ENCODE measurements at places on chromosomes 5 and 9.

DNA sequence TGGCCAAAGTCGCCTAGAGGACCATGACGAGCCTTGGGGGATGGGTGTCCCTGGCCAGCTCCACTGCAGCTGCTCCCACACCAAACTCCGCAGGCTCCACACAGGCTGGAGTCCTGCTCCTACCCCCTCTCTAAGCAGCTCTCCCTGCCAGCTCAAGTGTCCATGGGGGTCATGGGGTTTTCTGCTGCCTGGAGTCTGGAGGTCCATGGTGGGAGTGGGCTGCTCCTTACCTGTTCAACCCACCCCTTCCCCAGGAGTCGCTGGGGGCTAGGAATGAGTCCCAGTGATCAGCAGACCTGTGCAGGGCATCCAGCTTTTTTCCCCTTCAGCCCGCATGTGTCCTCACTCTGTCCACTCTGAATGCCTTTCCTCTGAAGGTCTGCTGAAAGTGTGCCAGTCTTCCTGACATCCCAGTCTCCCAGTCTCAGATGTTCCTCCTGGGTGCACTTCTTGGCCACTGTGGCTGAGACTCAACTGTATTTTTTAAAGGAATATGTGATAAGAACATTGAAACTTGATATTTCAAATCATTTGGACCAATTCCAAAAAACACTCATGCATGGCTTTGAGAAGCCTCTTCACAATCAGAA lies 261.3 kb upstream of the ANKH start:
- no peak for DNase-seq

- no peak for DNase-seq
Observed at GRCh38 chr5:61000887-61001286, 55.9 kb downstream of the NDUFAF2 start.

- DNase-seq = no peak
Observed at GRCh38 chr5:14787801-14788579, 83.6 kb downstream of the ANKH start.

DNA sequence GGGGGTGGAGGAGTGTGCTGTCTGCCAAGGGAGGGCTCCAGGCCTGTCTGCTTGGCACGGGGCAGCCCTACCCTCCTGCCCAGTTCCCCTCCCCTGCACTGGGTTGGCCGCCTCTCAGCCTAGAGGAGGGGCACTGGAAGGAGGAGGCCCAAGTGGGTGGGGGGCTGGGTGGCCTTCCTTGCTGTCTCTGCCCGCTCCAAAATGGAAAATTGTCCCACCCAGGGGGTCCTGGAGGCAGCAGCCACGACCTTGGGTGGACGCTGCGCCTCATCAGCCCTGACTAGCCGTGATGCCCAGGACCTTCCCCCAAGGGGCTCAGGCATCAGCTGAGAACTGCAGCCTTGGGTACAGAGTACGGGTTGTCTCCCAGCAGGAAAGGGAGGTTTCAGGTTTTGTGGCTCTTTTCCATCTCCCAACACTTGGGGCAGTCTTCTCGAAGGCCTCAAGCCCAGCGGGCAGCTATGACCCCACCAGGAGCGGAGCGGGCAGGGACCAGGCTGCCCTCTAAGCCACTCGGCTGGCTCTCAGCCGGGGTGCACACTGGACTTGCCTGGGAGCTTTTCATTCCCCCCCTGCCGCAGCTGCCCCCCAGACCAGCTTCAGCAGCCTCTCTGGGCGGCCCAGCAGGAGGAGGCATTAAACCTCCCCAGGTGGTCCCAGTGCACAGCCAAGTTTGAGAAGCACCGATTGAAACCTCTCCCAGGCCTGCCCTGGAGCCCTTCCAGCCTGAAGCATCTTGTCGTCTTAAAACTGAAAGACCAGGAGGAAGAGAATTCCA lies 20.6 kb downstream of the NTNG2 start:
- no peak for DNase-seq

DNA sequence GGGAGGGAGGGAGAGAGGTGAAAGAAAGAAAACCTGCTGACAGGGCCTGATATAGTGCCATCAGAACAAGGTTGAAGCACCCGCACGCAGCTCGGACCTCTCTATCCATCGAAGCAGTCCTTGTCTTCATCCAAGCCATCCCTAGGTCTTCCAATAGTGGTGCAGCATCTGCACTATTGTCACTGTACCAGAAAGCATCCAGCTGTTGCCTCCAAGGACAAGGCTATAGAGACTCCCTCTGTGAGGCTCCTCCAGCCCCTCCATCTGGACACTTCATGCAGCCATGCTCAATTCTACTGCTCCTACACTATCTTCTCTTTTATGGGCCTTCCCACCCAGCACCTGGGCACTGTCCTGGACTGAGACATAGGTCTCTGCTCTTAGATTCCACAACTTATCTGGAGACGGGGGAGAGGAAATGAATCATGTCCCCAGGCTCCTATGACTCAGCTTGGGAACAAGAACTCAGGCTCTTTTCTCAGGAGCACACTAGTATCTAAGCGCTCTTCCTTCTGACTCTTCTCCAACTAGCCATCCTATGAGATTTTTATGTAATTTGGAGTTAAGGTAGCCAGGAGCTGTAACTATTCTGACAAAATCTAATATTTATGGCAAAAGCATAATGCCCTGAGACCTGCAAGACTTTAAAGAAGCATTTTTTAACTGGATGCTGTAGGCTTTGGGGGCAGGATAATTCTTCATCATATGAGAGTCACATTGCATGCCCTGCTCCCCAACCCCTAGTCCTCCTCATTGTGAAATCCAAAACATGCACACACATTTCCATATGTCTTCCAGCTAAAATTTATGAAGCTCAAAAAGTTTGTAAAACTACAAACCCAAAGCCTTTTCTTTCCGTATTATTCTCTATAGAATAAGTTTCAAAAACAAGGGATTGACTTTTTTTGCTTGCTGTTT lies 446.8 kb downstream of the CCDC171 start:
- peak; percentile 80 for DNase-seq

- DNase-seq = no peak
Observed at GRCh38 chr5:78127875-78128274, 166.6 kb downstream of the AP3B1 start.

DNA sequence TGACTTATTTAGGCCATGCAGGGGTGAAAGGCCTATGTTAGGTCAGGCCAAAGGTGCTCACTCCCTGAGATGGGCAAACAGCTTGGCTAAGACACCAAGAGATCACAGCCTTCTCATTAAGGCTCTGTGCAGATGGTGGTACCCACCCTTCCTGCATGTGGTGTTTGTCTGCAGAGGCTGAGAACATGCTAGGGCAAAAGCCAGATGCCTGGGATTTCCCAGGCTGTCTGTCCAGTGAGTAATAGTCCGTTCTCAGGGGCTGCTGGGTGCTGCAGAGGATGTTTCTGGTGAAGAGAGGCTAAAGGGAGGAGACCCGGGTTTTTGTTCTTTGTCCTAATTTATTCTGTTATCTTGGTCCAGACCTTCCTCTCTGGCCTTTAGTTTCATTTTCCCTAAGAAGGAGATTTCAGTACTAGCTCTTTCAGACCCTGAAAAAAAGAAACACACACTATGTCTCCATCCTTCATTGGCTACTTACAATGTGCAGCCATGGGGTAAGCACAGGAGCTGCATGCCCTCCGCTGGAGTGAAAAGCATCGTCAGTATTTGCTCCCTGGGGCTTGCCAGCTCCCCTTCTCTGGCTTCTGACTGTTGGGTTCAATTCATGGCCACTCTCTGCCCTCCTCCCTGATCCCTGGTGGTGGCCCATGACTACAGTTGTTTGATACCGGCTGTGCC lies 23.4 kb upstream of the GLRA1 start:
- DNase-seq = no peak

GRCh38 chr5:34530637-34531036 lies 125.5 kb upstream of the RAI14 start:
- no peak for DNase-seq

GRCh38 chr9:18504707-18505106 lies 30.8 kb downstream of the ADAMTSL1 start:
- no peak for DNase-seq

DNA sequence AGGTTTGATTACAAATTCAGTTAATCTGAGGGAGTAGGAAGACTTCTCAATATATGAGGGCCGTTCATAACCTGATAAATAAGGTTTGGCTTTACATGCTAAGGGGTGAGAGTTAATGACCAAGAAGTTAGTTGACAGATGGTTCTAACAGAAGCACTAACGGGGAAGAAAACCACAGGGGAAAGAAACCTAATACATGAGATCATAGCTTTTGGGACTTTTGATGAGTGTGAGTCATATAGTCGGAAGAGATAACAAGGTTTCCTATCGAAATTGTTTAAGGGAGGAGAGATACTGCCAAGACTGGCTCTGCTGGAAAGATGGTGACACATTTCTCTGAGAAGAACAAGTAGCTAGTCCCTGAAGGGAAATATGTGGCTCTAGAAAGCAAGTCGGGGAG lies 140.1 kb downstream of the COX7C start:
- no peak for DNase-seq

- DNase-seq = no peak
Observed at GRCh38 chr9:20095430-20096092, 306.7 kb upstream of the SLC24A2 start.

- DNase-seq = no peak
Observed at GRCh38 chr5:167207081-167207480, 1084.4 kb upstream of the WWC1 start.

DNA sequence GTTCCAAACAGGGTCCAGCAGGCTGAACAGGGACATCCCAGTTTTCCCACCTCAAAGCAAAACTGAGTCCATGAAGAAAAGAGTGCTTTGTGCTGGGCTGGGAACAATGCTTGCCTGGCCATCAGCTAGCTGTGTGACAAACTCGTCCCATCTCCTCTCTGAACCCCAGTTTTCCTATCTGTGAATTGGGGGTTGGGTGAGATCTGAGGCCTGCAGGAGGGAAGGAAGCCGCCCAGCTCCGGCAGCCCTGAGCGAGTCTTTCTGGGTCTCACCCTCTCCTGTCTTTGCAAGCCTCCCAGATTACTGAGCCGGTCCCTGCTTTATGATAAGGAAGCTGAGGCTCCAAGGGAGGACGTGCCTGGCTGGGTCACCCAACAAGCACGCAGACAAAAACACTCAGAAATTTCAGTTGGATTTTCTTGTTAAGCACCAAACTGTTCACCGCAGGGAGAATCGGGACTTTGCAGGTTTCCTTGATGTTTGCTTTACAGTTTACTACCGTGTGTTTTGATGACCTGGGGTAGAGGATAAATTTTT lies 82.6 kb upstream of the LMX1B start:
- DNase-seq = no peak

GRCh38 chr5:135051872-135052271 lies 17.8 kb upstream of the PITX1 start:
- DNase-seq = no peak

DNA sequence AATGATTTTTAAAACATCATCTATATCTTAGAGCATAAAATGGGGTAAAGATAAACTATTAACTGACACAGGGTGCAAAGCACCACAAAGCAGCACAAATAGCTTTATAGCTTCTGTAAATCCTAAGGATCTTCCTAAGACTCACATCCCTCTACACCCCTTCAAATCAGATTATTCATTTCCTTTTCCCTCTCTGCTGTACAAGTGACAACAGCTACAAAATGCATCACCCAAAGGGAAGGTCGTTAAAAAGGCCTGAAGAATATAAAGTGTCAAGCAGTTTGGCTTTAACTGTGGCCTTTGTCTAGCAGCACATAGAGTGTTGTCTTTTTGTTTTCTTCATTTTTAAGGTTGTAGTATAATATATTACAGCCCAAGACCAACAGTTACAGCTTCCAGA lies 422.1 kb downstream of the PDE4D start:
- no peak for DNase-seq

DNA sequence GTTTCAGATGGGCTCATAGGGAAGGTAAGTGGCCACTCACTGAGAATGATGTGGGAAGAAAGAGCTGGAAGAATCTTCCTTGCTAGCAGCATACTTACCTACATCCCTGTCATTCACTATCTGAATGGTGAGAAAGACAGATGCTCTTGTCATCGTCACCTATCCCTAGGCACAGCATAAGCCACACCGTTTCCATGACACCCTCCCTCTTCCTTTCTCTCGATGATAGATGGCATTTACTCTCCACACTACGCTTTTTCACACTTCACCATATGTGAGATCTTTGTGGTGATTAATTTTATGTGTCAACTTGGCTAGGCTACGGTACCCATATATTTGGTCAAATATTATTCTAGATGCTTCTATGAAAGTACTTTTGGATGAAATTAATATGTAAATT lies 44.4 kb upstream of the FER start:
- no peak for DNase-seq

GRCh38 chr9:114110180-114110579 lies 11.1 kb upstream of the KIF12 start:
- peak; percentile 77 for DNase-seq

DNA sequence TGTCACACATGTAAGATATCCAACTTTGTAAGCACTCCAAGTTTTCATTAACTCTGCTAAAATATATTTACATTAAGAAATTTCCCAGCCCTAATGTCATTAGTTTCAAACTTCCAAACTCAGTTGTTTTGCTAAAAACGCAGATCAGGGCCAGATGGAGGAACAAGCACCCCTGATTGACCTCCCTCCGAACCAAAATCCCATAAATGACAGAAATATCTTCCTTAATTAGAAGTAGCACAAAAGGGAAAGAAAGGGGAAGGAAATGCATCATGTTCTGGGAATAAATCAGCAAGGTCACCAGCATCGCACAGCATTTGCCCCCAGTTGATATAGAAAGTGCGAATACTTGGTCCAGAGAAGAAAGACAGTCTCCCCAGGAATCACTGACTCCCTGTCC lies 61.4 kb upstream of the RUFY1 start:
- DNase-seq = no peak

DNA sequence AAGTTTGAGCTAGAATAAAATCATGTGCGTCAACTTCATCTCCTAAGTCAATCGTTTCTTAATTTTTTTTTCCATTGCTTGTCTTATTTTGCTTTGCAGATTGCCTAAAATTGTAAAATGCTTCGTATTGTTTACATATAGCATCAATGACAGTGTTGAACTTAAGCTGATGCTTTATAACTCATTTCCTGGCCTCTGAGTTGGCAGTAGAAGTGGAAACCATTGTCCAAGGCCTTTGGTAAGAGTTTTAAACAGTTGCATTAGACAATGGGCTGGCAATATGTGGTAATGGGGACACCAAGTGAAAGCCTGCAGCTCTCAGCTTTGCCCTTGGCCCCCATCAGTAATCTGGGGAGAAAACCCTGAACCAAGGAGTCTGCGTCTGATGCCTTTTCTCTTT lies 154.8 kb upstream of the GAS1 start:
- DNase-seq = no peak
